A549 treated with RU486 at 1 μM for 4 hours (cell line): ENCODE measurements at places on chromosomes 7 and 10. TPM values are rescaled to one million over a fixed set of nuclear protein-coding genes. Genes with fewer than 3 reads are reported as not detected.

Gene GNG11
- total RNA-seq, result 24.5 to 40.8 TPM (median 35.6 TPM) in 5 replicates

Gene CPA2
- total RNA-seq, result 0.15 TPM in 1 of 5 replicates, not detected in the others

Gene GSTO2
- total RNA-seq, result 1.7 to 3.7 TPM (median 2.1 TPM) in 5 replicates

Gene SH2D4B
- not detected in 5 replicates for total RNA-seq

Gene TMEM130
- total RNA-seq, result 0.30 to 0.54 TPM (median 0.39 TPM) in 5 replicates

Gene ERCC6
- 5.2 to 6.4 TPM (median 5.5 TPM) in 5 replicates for total RNA-seq

Gene TFEC
- 0.06 TPM in 1 of 5 replicates, not detected in the others for total RNA-seq

Gene SLC18A3
- not detected in 5 replicates for total RNA-seq

Gene GIMAP4
- total RNA-seq, result not detected in 5 replicates

Gene ALDH18A1
- 48.8 to 54.9 TPM (median 49.3 TPM) in 5 replicates for total RNA-seq

Gene DGKI
- 0.27 to 0.86 TPM (median 0.55 TPM) in 4 of 5 replicates, not detected in the other for total RNA-seq

Gene CHAT
- total RNA-seq, result not detected in 5 replicates

Gene ZNF117
- 0.11 to 0.34 TPM (median 0.18 TPM) in 5 replicates for total RNA-seq

Gene TAS2R4
- total RNA-seq, result 0.09 to 0.27 TPM (median 0.15 TPM) in 5 replicates

Gene CLRN3
- total RNA-seq, result 0.23 TPM in 1 of 5 replicates, not detected in the others

Gene INTS1
- 41.0 to 63.9 TPM (median 62.3 TPM) in 5 replicates for total RNA-seq

Gene LIPN
- not detected in 5 replicates for total RNA-seq

Gene C10orf95
- 0.09 to 0.15 TPM in 2 of 5 replicates, not detected in the others for total RNA-seq

Gene RGS10
- 48.2 to 53.5 TPM (median 51.6 TPM) in 5 replicates for total RNA-seq

Gene ABI1
- 47.9 to 57.5 TPM (median 56.0 TPM) in 5 replicates for total RNA-seq

Gene SPDYE6
- not detected in 5 replicates for total RNA-seq

Gene PSAP
- total RNA-seq, result 789 to 978 TPM (median 862 TPM) in 5 replicates

Gene SDK1
- 0.31 to 0.74 TPM (median 0.37 TPM) in 5 replicates for total RNA-seq

Gene ANXA8
- total RNA-seq, result 25.9 to 36.6 TPM (median 29.7 TPM) in 5 replicates

Gene SMNDC1
- total RNA-seq, result 48.8 to 54.1 TPM (median 50.9 TPM) in 5 replicates

Gene FAM25A
- not detected in 5 replicates for total RNA-seq

Gene STOX1
- total RNA-seq, result 0.60 to 0.90 TPM (median 0.81 TPM) in 5 replicates

Gene WEE2
- not detected in 5 replicates for total RNA-seq

Gene SYPL1
- 68.4 to 100 TPM (median 94.6 TPM) in 5 replicates for total RNA-seq

Gene CSTF2T
- total RNA-seq, result 14.6 to 18.0 TPM (median 17.0 TPM) in 5 replicates

Gene TBXAS1
- 9.6 to 12.9 TPM (median 11.4 TPM) in 5 replicates for total RNA-seq

Gene TDRD1
- not detected in 5 replicates for total RNA-seq

Gene PPP1R17
- total RNA-seq, result not detected in 5 replicates

Gene CDNF
- total RNA-seq, result 0.28 to 1.1 TPM (median 0.88 TPM) in 5 replicates

Gene FBXL15
- total RNA-seq, result 6.2 to 11.3 TPM (median 9.1 TPM) in 5 replicates

Gene IDI2
- total RNA-seq, result 0.09 TPM in 1 of 5 replicates, not detected in the others

Gene KLF14
- 0.05 to 0.06 TPM in 2 of 5 replicates, not detected in the others for total RNA-seq

Gene DNAH11
- total RNA-seq, result 0.04 to 0.41 TPM (median 0.23 TPM) in 5 replicates

Gene TRIM73
- 1.2 to 2.9 TPM (median 1.9 TPM) in 5 replicates for total RNA-seq

Gene NKX1-2
- 0.03 to 0.05 TPM in 2 of 5 replicates, not detected in the others for total RNA-seq

Gene DKK1
- total RNA-seq, result 328 to 429 TPM (median 377 TPM) in 5 replicates

Gene ADCK2
- total RNA-seq, result 16.0 to 20.3 TPM (median 16.8 TPM) in 5 replicates

Gene ZNF425
- 1.1 to 2.4 TPM (median 1.4 TPM) in 5 replicates for total RNA-seq

Gene COBL
- 4.2 to 5.5 TPM (median 4.9 TPM) in 5 replicates for total RNA-seq

Gene TRPV5
- not detected in 5 replicates for total RNA-seq

Gene TUBAL3
- total RNA-seq, result 0.13 to 0.48 TPM (median 0.29 TPM) in 5 replicates

Gene RSBN1L
- 9.0 to 11.8 TPM (median 9.6 TPM) in 5 replicates for total RNA-seq

Gene NPSR1
- total RNA-seq, result not detected in 5 replicates

Gene HGF
- not detected in 5 replicates for total RNA-seq

Gene SCRN1
- 48.4 to 71.5 TPM (median 66.4 TPM) in 5 replicates for total RNA-seq

Gene OR6V1
- total RNA-seq, result not detected in 5 replicates

Gene MYL10
- not detected in 5 replicates for total RNA-seq
